Subcutaneous adipose tissue (tissue), 4 donors: ENCODE measurements at places on chromosomes 1 and 21. TPM values are rescaled to one million over a fixed set of nuclear protein-coding genes. Genes with fewer than 3 reads are reported as not detected.

RCSD1 gene
- total RNA-seq: 33.3 TPM

PGLYRP3 gene
- not detected for total RNA-seq

CPLANE2 gene
- 1.5 TPM for total RNA-seq

BARHL2 gene
- not detected for total RNA-seq

MYCL gene
- total RNA-seq: 0.34 TPM

STUM gene
- total RNA-seq: 0.16 TPM

OR10Z1 gene
- total RNA-seq: not detected

GREM2 gene
- 0.22 TPM for total RNA-seq

OR2T2 gene
- not detected for total RNA-seq

TMEM54 gene
- 21.5 TPM for total RNA-seq

OR2T33 gene
- not detected for total RNA-seq

GJA8 gene
- total RNA-seq: not detected

MPZ gene
- 2.4 TPM for total RNA-seq

HMGCS2 gene
- not detected for total RNA-seq

IFT25 gene
- total RNA-seq: 21.4 TPM

OR2C3 gene
- total RNA-seq: not detected

LYPLAL1 gene
- total RNA-seq: 37.7 TPM

KCNJ6 gene
- not detected for total RNA-seq

CD1B gene
- not detected for total RNA-seq

LCE2D gene
- not detected for total RNA-seq

SYCP1 gene
- total RNA-seq: 0.33 TPM

TCP10L gene
- not detected for total RNA-seq

MNDA gene
- total RNA-seq: 5.8 TPM

SPATC1L gene
- 1.1 TPM for total RNA-seq
